Activated CD4-positive, alpha-beta T cell treated with anti-CD3 and anti-CD28 coated beads, Interleukin-2, amount 10 ng/mL, durations not matched to agents 7 days and 5 days (primary cell): ENCODE measurements at places on chromosomes 3 and 15.

DNA sequence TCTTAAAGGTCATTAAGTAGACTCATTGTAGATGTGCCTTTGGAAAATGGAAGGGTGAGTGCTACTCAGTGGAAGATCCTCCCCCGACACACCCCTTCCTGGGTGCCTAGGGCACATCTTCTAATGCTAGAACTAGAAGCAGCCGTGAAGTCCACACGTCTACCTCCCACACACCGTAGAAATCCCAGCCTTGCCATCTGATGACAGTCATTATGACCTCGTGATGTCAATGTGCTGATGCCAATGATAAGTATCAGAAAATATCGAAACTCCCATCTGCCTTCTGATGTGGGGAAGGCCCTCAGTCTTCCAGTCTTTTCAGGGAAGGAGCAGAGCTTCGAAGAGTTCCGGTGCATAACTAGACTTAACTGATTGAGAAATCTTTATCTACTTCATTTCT, 282.1 kb upstream of the ROPN1 start:
- no peaks in the 10 kb centered on the region for H3K36me3 ChIP-seq
- no peak overlapping the region for H3K4me3 ChIP-seq

- no peaks in the 10 kb centered on the region for H3K27me3 ChIP-seq
- no peaks in the 10 kb centered on the region for H3K36me3 ChIP-seq
- H3K4me3 ChIP-seq = no peak overlapping the region
- DNase-seq = no peak
- no peak overlapping the region for H3K27ac ChIP-seq
Observed at GRCh38 chr3:66000506-66000905, 38.2 kb downstream of the MAGI1 start.

DNA sequence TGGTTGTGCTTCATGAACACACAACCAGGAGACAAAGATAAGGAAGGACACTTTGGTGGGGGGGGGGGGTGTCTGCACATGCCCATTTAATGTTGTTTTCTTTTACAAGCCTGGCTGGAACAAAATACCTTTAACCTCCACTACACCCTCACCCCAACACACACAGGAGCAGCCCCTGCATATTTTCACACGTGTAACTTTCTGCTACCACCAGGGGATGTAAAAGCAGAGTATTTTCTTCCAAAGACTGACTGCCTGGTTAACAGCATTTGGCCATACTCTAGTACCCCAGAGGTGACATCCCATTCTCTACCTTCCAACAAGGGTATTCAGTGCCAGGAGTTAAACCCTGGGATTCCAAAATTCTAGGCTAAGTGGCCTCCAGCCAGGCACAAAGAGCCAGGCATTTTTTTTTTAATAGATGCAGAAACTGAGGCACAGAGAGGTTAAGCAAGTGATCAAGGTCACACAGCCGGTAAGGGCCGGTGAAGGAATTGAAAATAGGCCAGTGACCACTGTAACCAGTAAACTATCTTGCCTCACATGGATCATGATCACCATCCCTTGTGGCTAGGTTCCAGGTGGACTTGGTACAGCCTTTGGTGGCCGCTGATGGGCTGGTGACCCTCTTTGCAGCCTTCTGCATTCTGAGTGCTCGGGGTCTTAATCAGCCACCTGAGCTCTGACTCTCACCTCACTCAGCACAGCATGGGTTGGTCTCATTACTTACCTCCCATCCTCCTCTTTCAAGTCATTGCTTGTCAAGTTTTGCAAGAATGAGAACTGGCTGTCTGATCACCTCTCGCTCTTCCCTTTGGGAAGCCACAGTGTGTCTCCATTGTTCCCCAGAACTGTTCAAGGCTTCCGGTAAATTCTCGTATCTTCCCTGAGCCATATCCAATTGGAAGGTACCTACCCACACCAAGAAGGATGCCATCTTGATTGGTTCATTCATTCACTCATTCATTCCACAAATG, 20.4 kb downstream of the MAGI1 start:
- no peak for DNase-seq
- H3K36me3 ChIP-seq = no peaks in the 10 kb centered on the region
- H3K27me3 ChIP-seq = no peaks in the 10 kb centered on the region
- no peak overlapping the region for H3K4me3 ChIP-seq
- no peak overlapping the region for H3K27ac ChIP-seq
- H3K4me1 ChIP-seq = no peaks in the 10 kb centered on the region

GRCh38 chr15:77201665-77202064, 130.8 kb upstream of the TSPAN3 start:
- H3K4me1 ChIP-seq = no peaks in the 10 kb centered on the region
- peaks cover 10% of the 10 kb centered on the region for H3K36me3 ChIP-seq
- no peak for DNase-seq
- no peak overlapping the region for H3K27ac ChIP-seq

DNA sequence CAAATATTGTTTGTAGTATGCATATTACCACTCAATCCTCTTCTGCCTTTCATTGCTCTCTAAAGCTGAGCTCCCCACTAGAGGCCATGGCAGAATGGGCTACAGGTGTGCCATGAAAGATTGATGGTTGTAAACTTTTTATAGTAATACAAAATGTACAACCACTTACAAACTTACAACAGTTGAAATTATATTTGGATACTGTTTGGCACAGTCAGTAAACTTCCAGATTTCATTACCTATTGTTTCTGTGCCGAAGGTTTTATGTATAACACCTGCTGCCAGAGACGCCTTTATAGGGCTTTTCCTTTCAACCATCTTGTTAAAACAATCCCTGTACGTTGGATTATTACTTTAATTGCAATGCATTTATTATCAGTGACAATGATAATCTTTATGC, 7.0 kb downstream of the ROPN1 start:
- no peak overlapping the region for H3K27ac ChIP-seq
- no peaks in the 10 kb centered on the region for H3K36me3 ChIP-seq
- DNase-seq = no peak
- H3K4me3 ChIP-seq = no peak overlapping the region

DNA sequence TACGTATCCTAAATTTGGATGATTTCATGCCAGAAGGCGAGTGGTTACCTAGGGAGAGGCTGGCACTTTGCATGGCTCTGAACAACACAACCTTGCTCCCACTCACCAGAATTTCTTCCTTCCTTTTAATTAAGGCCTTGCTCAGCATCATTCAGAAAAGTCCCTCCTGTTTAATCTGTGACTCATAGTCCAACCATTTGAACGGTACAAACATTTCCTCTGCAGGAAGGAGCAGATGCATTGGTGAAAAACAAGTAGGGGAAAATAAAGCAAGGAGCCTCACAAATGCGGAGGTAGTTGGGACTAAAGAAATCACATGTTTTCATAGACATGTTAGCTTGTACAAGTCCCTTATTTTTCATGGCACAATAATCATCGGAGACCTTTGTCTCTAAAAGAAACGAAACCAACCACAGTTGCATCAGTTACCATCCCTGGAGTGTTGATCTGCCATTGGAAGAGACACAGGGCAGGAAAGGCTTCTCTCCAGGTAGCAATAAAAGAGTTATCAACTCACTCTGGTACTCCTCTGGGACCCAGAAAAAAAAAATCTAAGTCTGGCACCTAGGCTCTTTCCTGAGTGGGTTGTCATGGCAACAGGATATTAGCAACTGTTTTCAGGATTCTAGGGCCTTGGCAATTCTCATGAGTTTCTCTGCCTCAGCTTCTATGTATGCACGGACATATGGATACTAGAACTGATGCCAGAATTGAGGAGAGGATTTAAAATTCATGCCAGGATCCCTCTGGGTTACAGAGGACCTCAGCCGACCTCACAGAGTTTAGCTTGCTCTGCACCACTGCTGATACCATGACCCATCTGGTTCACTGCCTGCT, 255.4 kb upstream of the ARPP21 start:
- H3K27me3 ChIP-seq = no peaks in the 10 kb centered on the region
- no peaks in the 10 kb centered on the region for H3K4me1 ChIP-seq
- H3K27ac ChIP-seq = no peak overlapping the region

DNA sequence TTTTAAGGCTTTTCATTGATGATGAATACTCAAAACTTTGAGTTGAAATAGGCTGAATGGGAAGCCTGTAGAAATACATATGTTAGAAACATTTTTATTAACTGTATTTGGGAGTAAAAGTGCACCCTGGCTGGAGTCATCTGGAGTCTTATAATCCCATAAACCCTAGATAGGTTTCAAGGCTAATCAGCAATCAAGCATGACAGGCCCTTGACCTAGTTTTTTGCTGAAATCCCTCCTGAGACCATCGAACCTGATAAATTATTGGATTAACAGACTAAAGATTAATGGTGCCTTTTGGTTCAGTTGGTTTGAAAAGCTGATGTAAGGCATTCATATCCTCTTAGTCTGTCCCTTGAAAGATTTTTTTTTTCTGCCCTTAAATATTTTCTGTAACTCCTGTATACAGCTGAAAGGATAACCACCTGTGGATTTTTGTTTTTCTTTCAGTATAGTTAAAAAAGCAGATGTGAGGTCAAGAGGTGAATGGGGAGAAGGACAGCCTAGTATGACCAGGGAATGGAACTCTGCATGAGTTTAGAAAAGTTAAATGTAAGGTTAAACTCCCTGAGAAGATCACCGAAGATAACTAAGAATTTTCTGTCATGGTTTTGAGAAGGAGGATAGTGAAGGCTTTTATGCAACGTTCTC, 69.4 kb upstream of the STXBP5L start:
- H3K4me3 ChIP-seq = no peak overlapping the region
- no peak for DNase-seq
- H3K27ac ChIP-seq = no peak overlapping the region
- peaks cover 3% of the 10 kb centered on the region for H3K27me3 ChIP-seq

DNA sequence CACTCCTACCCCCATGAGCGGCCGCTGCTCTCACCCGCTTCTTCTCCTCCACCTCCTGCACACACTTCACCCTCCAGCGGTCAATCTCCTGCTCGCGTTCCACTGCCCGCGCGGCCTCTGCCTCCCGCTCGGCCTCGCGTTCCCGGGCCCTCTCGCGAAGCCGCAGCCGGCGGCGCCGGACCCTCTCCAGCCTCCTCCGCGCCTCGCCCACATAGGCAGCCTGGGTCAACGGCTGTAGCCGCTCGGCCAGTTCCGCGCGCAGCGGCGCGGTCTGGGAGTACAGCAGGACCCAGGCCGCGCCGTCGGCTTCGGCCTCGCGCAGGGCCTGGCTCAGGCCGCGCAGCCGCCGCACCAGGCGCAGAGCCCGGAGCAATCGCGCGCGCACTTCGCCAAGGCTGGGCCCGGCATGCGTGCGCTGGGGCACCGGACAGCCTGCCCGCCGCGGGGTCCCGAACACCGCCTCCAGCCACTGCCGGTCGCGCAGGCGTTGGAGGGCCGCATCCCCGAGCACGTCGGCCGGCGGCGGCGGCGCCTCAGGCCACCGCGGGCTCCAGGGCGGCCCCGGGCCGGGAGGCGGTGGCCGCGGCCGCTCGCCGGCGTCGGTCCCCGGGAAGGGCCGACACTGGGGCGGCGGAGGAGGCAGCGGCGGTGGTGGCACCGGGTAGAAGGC, 595 bp downstream of the PDCD7 start:
- peaks cover 7% of the 10 kb centered on the region for H3K36me3 ChIP-seq
- H3K27ac ChIP-seq = peak overlapping the region; percentile 94
- no peaks in the 10 kb centered on the region for H3K27me3 ChIP-seq
- peaks cover 29% of the 10 kb centered on the region for H3K4me1 ChIP-seq
- peak overlapping the region; percentile 89 for H3K4me3 ChIP-seq
- peak; percentile 10 for DNase-seq

DNA sequence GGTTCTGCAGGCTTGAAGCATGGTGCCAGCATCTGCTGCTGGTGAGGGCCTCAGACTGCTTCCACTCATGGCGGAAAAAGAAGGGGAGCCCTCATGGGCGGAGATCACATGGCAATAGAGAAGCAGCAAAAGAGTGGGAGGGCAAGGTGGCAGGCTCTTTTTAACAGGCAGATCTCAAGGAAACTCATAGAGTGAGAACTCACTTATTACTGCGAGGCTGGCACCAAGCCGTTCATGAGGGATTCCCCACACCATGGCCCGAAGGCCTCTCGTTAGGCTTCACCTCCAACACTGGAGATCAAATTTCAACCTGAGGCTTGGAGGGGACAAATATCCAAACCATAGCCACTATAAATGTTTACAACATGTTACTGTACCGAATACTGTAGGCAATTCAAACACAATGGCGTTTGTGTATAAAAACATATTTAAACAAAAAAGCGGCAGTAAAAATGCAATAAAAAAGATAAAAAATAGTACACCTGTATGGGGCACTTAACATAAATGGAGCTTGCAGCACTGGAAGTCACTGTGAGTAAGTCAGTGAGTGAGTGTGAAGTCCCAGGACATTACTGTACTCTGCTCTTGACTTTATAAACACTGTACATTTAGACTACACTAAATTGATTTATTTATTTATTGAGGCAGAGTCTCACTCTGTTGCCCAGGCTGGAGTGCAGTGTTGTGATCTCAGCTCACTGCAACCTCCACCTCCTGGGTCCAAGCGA, 18.8 kb upstream of the MOBP start:
- H3K27me3 ChIP-seq = peaks cover 27% of the 10 kb centered on the region
- no peak overlapping the region for H3K27ac ChIP-seq
- DNase-seq = no peak
- no peaks in the 10 kb centered on the region for H3K4me1 ChIP-seq

GRCh38 chr3:49248840-49249227, 28.2 kb downstream of the C3orf62 start:
- H3K4me3 ChIP-seq = no peak overlapping the region
- no peaks in the 10 kb centered on the region for H3K4me1 ChIP-seq
- no peak for DNase-seq

- no peak overlapping the region for H3K27ac ChIP-seq
- H3K36me3 ChIP-seq = peaks cover 34% of the 10 kb centered on the region
- H3K27me3 ChIP-seq = no peaks in the 10 kb centered on the region
- no peak for DNase-seq
Observed at GRCh38 chr3:52479037-52479876, 15.9 kb upstream of the STAB1 start.

GRCh38 chr15:80194914-80195313, 42.1 kb downstream of the FAH start:
- no peak overlapping the region for H3K4me3 ChIP-seq
- no peak overlapping the region for H3K27ac ChIP-seq
- H3K36me3 ChIP-seq = no peaks in the 10 kb centered on the region
- H3K4me1 ChIP-seq = no peaks in the 10 kb centered on the region
- peaks cover 3% of the 10 kb centered on the region for H3K27me3 ChIP-seq
- no peak for DNase-seq

DNA sequence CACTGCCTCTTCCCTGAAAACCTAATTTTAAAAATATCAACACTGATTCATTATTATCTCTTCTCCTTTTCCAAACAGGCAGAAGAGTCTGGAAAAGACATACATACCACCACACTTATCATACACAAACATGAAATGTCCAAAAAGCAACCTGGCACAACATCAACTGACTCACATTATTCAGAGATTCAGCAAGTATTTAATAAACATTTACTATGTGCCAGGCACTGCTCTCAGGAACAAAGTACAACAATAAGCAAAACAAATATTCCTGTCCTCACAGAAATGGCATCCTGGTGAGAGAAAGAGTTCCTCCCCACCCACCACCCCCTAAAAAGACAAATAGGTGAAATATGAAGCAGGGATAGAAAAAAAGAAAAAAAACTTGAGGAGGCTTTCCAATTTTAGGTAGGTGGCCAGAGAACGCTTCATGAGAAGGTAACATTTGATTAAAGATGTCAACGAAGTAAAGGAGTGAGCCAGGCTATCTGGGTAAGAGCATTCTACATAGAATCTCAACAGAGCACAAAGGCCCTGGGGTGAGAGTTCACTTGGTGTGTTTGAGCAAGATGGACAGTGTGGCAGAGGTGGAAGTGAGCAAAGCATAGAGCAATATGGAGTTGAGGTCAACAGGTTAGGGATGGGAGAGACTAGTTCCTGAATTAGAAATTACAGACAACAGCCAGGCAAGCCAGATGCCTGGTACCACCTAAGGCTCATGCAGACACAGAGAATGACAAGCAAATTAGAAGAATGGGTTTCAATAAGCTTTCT, 141.7 kb downstream of the OSBPL10 start:
- H3K27ac ChIP-seq = no peak overlapping the region
- H3K36me3 ChIP-seq = no peaks in the 10 kb centered on the region
- H3K4me3 ChIP-seq = no peak overlapping the region
- DNase-seq = no peak
- peaks cover 2% of the 10 kb centered on the region for H3K27me3 ChIP-seq
